ENCODE measurements at places on chromosomes 13 and 19.

- DNase-seq: no peak
Observed at GRCh38 chr13:70353096-70353495, 244.8 kb upstream of the KLHL1 start.

DNA sequence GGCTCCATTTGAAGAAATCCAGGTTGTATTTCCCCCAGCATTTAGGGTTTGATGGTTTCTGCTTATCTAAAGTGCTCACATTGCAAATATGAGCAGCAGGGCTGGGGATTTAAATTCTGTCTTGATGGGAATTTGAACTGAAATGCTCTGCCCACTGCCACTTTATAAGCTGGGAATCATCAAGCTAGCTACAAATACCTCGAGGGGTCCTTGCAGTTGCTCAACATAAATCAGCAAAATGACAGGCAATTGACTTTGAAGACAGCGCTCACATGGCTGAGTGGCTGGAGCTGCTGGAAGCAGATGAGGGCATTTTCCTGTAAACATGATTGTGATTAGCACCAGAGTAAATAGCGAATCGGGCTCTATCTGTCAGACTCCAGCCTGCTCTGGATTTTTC, 39.4 kb upstream of the MEDAG start:
- DNase-seq: no peak

DNA sequence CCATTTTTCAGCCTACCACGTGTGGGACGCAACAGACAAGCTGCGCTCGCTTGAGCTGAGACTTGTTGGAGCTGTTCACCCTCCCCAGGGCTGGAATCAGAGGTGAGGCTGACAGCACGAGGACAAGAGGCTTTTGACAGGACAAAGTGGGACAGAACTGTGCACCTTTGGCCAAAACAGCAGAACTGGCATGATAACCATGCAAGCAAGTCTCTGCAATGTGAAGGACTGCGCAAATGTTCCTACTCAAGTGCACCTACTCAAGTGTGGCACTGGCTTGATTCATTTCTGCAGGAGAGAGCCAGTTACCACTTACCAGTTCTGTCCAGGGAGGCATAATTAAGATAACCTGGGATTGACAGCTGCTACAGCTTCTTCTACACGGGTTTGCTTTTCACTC, 62.2 kb upstream of the TM9SF2 start:
- no peak for DNase-seq

DNA sequence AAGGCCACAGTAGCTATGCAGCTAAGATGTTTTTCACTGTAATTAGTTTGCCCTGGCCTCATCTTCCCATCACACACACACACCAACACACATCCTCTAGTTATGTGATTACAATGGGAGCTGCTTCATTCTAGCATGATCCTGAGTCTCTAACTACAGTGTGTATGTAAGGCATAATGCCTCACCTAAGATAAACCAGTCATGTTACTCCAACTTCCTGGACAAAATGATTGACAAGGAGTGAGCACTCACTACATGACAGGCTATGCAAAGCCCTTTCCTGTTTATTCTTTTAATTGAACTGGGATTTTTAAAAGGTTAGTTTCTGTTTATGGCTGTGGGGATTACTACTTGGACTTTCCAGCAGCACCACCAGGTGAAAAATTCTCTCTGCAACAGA, 400.8 kb upstream of the ATXN8OS start:
- DNase-seq: no peak

DNA sequence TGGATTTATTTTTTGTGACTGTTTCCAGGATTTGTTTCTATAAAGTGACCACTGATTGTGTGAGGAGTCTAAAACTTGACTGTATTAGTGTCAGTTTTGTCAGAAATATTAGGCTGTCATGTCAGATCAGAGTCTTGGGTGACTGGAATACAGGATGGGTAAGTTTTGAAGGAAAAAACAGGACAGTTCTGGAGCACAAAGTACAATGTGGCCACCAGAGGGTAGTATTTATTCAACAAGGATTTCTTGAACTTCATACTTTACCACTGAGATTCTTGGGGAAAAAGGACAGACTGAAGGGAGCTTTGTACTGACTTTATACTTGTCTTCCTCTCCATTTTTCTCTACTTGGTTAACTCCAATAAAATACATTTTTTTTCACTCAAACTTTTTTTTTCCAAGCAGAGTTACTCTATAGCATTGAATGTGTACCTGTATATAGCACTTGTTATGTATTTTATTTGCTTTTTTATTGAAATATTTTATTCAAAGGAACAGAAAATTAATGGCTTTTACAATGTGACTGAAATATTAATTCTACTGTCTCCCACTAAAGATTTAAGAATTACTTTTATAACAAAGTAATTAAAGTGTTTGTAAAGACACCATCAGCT, 51.1 kb downstream of the LMO7 start:
- DNase-seq: no peak

DNA sequence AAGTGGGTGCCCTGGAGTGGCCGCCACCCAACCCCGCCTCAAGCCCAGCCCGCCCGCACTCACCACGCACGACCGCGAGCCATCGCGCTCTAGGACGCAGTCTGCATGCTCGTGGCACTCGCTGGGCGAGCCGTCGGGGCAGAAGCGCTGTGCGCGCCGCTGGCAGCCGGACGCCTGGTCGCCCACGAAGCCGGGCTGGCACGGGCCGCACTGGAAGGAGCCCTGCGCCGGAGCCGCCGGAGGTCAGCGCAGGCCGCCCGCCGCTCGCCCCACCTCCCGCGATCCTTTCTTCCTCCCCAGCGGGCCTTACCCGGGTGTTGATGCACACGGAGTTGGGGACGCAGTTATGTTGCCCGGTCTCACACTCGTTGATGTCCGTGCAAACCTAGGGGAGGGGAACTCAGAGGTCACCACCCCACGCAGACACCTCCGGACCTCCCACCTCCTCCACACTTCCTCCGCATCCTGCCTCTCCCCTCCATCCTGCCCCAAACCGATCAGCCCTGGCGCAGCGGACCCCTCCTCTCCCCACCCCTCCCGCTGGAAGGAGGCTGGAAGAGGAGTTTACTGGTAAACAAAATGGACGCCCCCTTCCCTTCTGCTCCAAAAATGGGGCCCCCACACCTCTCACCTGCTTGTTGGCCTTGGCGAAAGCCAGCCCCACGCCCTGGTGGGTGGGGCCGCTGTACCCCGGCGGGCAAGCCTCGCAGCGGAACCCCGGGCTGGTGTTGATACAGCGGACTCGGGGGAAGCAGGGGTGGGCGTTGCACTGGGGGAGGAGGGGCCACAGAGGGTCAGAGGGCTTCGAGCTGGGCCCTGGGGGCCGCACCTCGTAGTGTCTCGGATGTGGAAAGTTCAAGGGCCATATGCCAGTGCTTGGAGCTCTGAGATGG, 2.3 kb downstream of the COMP start:
- DNase-seq: no peak

GRCh38 chr19:55493645-55494171, 5.5 kb downstream of the SSC5D start:
- DNase-seq: no peak

DNA sequence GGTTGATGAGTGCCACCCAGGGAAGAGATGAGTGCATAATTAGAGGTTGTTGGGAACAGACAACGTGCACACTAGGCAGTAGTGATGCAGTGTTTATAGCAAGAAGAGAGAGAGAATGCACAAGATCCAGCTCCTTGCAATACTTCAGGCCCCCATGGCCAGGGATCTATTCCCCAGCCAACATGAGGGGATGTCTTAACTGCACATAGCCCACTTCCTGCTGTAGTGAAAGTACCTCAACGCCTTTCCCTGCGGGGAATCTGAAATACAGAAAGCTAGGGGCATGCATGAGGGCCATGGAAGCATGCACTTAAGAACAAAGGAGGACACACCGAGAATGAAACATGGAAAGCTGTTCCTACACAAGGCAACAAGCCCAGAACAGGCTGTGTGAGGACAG, 636.7 kb upstream of the GPC6 start:
- DNase-seq: no peak

DNA sequence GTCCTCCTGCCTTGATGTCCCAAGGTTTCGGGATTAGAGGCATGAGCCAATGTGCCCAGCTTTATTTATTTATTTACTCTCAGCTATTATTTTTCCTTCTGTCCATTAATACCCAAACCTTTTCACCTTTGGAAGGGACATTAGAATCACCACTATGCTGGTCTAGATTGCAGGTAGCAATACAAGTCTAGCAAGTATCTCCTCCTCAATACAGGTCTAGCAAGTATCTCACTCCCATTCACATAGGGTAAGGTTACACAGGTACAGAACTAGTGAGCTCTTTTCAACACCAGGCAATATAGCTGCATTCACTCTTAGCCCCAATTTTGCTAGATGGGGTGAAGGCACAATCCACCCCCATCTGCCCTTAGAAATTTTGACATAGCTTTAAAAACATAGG, 17.4 kb upstream of the SPRYD7 start:
- no peak for DNase-seq

- no peak for DNase-seq
Observed at GRCh38 chr13:38570706-38571105, 116.2 kb upstream of the FREM2 start.

DNA sequence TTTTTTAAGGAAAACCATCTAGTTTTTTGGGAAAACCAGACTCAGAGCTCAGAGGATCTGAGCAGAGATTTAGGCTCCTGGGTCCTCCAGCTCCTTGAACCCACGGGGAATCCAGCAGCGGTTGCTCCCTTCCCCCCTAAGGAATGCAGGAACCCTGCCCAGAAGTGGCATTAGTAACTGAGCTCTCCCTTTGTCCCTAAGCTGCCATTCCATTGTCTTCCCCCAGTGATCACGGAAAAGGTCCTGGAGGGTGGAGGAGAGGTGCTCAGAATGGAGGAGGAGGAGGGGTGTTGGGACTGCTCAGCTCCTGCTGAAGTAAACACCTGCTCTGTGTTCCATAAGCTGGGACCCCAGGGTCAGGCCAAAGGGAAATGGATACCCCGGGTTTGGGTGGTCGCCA, 16.8 kb upstream of the OR1M1 start:
- no peak for DNase-seq

- no peak for DNase-seq
Observed at GRCh38 chr13:99065235-99066015, 87.6 kb upstream of the DOCK9 start.

DNA sequence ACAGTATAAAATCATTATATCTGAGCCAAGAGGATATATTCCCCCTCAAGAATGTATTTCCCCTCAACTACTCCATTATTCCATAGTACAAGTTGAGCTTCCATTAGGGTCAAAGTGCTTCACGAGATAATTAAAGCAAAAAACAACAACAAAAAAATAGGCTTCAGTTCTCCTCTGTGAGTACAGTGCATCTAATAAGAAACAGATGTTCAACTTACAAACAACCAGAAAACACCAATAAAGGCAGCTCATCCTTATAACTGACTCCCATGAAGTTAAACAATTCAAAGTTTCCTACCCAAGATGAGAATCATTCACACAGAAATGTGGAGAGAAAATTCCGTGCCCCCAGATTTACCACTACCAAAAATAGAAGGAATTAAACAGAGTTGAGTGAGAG, 854.4 kb downstream of the PCDH9 start:
- DNase-seq: no peak

Data from suppressor macrophage (primary cell).